Ammon's horn (tissue), 1 donor: ENCODE measurements at places on chromosomes 11 and 22.

GRCh38 chr22:39316440-39317083 lies 2.9 kb downstream of the RPL3 start:
- peak; percentile 90 for DNase-seq

DNA sequence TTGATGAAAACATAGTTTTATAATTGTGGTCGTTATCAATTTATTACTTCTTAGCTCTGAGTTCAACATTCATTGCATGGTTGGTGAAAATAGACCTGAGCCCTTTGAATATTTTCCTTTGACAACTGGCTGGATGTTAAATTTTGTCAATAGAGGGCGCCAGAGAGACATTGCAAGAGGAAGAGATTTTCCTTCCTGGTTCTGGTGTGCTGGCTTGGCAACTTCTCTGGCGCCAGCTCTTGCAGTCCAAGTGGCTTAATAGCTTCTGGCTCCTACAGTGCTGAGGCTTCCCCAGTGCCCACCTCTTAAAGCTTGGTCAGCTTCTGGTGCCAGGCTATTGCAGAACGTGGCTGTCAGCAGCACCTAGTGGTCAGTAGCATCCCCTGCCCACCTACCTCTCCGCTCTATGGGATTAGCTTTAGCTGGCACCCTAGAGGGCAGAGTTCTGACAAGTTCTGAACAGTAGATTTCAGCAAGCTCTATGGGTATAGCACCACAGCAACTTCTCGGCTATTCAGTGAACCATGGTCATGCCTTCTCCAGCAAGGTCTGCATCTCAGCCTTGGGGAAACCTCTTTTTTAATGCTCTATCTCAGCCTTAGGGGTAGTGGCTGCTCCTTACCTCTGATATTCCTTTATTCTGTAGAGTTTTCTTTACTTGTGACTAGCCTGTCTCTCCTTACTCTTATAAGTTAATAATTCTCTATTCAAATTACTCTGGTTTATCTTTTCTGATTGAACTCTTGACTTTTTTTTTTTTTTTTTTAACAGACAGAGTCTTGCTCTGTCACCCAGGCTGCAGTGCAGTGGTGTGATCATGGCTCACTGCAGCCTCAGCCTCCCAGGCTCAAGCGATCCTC lies 59.4 kb downstream of the ACER3 start:
- DNase-seq, result peak; percentile 91

GRCh38 chr11:64926689-64927088 lies 2.2 kb downstream of the PPP2R5B start:
- no peak for DNase-seq

DNA sequence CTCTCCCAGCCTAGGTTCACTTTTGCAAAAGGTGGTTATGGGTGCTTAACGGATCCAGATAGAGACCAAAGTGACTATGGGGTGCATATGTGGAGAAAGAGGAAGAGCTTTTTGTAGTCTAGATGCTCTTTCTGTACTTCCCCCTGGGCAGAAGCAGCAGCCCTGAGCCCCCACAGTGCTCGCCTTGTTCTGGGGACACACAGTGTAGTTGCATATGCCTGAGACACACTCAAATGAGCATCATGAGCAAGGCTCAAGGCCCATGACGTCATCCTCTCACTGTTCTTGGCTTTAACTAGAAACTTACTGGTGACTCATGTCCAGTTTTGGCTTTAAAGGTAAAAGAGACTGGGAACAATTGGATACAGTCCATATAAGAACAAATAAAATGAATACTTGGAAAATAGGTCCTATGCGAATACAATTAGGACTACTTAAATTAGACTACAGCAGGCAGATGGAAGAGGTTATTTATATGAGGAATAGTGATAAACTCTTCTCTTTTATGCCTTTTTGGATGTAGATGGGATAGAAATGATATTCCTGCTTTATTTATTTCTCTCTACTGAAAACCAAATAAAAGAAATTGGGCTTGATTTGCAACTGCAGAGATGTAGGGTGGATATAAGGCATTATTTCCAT lies 20.1 kb upstream of the PEX26 start:
- peak; percentile 77 for DNase-seq

- peak; percentile 81 for DNase-seq
Observed at GRCh38 chr11:59810189-59810910, at the start of gene MRPL16. Gene MRPL16 (minus strand): TSS chr11:59810778. CDS start chr11:59810658, 120 bp downstream.

DNA sequence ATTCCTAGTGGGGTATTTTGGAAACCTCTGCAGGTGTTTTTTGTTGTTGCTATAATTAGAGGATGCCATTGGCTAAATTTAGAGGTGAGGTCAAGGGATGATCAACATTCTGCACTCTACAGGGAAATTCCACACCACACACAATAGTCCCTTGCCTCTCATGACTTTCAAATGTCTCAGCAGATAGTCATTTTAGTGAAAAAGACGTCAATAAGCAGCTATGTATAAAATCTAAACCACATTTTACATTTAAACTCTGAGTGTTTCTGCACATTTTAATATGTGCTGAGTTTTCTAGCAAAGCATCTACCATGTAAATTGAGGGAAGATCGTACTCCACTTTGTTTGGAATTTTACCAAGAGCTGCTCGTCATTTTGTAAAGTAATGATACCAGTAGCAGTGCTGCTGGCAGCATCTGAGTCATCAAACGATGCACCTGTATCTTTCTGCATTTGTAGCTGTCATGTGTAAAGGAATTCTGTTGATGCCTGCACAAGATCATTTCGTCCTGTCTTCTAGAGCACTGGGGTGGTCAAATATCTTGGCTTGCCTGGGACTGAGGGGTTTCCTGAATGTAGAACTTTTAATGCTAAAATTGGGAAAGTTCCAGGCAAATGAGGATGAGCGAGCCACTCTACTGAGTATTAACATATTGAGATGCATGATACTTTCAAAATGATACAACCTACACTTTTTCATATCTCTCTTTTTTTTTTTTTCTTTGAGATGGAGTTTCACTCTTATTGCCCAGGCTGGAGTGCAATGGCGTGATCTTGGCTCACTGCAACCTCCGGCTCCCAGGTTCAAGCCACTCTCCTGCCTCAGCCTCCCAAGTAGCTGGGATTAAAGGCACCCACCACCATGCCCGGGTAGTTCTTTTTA lies 414.5 kb upstream of the SYN3 start:
- DNase-seq, result no peak

DNA sequence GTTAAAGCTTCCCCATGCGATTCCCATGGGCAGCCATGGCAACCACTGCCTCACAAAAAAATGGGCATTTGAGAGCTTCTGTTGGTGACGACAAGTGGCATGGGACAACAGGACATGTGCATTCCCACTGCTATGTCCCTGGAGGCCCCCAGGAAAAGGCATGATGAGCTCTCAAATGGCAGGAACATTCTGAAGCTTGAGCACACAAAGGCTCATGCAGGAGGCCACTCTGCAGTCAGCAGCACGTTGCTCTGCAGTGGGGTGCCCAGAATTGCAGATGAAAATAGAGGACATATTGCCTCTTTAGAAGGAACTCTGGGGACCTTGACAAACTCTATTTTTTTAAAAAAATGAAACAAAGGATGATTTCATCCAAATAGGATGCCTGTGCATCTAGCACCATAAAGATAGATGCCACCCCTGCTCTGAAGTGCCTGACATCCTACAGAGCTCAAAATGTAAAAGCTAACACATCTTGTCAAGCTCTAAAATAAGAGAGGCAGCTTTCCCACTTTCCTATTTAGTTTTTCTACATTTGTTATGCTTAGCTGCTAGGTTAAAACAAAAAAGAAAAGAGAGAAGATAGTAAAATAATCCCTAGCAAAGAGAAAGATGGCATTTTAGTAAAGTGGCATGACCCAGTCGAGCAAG lies 277.6 kb upstream of the ZC3H12C start:
- DNase-seq, result no peak

GRCh38 chr11:57801183-57801485 lies 39.5 kb downstream of the CTNND1 start:
- no peak for DNase-seq

DNA sequence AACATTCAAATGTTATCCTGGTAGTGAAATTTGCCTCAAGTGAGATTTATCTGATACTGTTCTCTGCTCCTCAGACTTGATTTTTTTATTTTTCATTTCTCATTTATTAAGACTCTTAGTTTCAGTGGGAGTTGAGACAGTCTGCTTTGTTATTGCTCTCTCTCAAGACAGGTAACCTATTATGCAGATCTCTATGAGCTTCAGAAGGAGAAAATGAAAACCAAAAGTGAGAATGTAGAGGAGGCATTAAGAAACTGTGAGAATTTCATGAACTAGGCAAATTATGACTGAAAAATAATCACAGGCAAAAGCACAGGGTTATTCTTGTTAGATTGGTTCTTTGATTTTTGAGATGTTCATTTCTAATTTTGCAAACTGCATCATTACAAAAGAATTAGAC lies 290.0 kb upstream of the CHORDC1 start:
- no peak for DNase-seq

GRCh38 chr11:115383431-115383830 lies 120.8 kb downstream of the CADM1 start:
- no peak for DNase-seq

GRCh38 chr11:82927264-82927880 lies 25.8 kb downstream of the DDIAS start:
- DNase-seq, result peak; percentile 59

- DNase-seq, result no peak
Observed at GRCh38 chr11:125777309-125777708, 1.3 kb downstream of the PATE2 start.

GRCh38 chr11:2289859-2290258 lies 11.9 kb downstream of the C11orf21 start:
- DNase-seq, result no peak

DNA sequence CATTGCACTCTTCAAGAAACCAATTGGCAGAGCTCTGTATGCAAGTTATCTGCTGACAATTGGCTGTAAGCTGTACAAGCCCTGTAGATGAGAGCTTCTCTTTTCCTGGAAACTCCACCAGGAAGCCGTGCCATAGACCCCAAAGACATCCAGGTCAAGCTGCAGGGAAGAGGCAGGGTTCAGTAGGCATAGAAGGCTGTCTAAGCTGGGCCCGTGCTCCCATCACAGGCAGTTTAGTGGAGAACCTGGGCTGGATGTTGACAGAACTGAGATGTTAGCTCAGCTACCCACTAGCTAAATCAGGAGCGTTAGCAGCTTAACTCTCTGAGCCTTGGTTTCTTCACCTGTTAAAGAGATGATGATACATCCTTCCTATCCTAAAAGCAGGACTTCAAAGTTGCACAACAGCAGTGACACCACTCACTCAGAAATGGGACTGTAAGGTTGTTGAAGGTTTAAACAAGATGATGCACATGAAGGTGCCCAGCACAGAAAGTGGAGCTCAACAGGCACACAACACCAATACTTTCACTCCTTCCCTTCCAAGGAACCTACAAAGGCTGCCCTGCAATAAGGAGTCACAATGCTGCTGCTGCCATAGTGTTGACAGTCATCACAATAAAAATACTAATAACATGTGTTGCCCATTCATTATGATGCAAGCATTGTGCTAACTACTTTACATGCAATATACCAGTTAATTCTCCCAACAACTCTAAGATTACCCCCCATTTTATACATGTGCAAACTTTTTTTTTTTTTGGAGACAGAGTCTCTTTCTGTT lies 115.4 kb downstream of the ZBTB16 start:
- DNase-seq, result no peak

- peak; percentile 62 for DNase-seq
Observed at GRCh38 chr11:118006153-118006534, 19.9 kb downstream of the IL10RA start.

DNA sequence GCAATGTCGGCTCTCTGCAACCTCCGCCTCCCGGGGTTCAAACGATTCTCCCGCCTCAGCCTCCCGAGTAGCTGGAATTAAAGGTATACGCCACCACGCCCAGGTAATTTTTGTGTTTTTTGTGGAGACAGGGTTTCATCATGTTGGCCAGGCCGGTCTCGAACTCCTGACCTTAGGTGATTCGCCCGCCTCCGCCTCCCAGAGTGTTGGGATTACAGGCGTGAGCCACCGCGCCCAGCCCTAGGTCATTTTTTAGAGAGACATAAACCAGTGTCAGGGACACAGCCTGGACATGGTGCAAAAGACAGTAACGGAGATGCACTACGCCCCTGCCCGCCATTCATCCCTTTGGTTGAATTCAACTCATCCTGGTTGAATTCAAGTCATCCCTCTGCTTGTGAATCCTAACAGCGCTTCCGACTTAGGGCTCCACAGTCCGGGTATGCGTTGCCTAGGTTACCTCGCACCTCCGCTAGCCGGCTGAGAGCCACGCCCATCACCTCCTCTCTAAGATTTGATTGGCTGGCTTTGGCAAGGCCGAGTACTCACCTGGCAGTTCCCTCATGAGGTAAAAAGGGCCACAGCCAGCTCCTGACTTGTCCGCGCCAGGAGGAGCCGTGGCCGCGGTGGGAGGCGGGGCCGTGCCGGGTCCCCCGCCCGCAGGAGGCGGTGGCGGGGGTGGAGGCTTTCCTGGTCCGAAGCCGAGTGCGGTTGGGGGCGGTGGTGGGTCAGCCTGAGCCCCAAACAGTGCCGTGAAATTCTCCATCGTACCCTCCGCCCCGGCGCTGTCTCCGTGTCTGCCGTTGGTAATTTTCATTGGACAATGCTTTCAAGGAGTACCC lies at the start of gene MED19:
MED19 (minus strand) TSS at position 802 of the 842 bp plus-strand sequence; CDS start at position 766, 36 bp downstream.
- peak; percentile 78 for DNase-seq

DNA sequence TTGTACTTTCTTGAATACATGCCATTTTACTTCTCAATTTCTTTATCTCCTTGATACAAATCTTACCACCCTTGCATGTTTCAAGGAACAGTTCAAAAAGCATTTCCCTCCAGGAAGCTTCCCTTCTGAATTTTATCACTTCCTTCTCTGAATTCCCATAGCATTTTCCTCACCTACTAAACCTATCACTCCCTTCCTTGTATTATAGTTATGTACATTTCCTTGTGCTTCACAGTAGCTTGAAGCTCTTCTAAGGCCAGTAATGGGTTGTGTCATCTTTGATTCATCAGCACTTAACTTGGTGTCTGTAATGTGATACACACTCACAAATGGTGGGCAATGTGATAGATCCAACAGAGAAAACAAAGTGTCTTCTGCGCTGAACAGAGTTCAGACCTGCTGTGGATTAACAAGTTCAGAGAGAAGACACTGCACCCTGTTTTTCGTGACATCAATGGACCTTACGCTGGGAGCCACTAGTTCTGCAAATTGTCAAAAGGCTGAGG lies 127.5 kb downstream of the CCDC81 start:
- DNase-seq, result no peak

DNA sequence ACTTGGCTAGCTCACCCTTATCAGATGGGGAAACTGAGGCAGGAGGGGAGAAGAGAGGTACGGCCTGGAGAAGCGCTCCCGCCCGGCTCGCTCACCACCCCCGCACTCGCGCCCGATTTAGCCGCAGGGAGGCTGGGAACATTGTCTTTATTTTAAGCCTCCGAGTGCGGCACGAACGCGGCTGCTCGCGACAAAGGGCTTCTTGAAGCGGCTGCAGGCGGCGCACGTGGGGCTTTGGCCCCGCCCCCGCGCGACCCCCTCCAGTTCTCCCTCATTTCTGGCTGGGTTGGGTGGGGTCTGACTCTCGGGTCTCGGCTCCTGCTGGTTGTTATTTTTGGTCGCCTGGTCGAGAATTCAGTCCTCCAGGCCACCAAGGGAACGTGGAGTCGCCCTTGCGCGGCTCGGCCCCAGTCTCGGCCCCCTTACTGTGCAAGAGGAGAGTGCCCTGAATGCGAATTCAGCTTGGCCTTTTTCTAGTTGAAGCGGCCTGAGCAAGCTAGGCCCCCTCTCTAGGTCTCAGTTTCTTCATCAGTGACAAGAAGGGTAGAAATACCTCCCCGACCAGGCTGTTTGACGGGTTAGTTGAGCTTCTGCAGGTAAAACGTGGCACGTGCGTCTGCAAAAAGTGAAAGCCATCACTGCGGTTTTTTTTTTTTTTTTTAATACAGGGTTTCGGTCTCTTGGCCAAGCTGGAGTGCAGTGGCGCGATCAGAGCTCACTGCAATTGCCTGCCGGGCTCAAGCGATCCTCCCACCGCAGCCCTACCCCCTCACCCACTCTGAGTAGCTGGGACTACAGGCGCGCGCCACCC lies 2.6 kb upstream of the CHRM1 start:
- DNase-seq, result peak; percentile 64
